ENCODE measurements at places on chromosomes 7 and 10.

DNA sequence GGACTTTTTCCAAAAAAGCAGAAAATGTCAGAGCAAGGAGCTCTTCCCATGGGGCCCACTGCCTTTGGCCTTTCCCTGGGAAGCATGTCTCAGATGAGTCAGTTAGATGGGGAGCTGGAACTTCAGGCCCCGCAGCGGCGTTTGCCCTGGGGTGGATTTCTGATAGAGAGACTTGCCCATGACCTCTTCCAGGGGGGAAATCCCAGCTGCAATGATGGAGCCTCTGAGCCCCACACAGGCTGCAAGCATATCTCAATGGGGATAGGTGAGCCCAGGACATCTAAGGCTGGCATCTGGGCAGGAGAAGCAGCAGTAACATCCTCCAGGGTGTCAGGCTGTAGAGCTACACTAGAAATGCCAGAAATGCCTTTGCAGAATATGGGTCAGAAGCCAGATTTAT is 269.2 kb upstream of the TCERG1L start:
- no peak for DNase-seq

DNA sequence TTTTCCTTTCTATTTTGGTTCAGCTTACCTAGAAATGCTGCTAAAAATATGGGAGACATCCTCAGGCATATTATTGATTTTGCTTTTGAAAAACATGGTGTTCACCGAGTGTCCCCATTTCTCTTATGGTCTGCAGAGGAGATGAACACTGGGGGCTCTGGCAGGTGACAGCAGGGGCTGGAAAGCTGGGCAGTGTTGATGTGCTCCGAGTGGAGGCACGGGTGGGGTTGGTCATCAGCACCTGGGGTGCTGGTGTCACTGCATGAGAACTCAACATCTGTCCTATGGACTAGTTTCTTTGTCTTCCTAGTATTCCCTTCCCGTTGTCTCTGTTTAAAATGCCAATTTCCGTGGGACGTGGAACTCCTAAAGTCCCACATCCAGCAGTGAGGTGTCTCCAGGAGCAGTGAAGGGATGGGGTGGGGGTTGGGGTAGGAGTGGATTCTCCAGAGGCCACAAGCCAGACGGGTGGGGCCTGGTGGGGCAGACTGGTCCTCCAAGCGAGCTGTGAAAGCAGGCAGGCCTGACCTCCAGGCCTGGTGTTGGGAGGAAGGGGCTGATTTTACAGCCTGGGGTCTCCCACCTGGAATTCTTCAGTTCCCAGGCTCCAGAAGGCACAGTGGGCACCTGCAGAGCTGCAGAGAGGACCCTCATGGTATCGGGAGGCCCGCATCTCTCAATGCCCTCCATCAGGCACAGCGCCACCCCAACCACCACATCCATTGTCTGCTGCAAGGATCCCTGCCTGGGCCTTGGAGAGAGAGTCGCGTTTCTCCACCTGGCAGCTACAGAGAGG is 24.4 kb downstream of the ZNF775 start:
- no peak for DNase-seq

DNA sequence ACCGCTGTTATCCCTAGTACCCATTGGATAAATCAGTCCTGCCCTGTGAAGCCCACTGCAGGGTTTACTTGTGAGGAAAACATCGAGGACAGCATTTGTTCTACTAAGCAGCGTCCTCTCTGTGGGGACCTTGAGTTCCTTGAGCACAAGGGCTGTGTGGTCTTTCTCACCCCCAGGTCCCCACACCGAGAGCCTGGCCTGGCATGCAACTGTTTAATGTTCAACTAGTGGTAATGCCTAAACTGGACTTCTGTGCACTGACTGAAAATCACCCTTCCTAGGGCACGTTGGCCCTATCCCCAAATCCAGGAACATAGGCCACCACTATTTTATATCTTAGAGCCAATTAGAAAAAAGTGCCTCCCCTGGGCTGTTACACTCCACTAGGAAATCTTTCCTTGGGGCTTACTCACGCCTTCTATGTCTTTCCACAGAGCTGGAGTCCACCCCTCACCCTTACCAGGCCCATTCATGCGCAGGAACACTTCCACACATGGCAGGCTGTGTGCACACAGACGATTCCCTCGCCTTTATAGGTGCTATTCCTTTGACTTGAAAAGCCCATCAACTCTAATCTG is 1.7 kb upstream of the TMEM213 start:
- no peak for DNase-seq

DNA sequence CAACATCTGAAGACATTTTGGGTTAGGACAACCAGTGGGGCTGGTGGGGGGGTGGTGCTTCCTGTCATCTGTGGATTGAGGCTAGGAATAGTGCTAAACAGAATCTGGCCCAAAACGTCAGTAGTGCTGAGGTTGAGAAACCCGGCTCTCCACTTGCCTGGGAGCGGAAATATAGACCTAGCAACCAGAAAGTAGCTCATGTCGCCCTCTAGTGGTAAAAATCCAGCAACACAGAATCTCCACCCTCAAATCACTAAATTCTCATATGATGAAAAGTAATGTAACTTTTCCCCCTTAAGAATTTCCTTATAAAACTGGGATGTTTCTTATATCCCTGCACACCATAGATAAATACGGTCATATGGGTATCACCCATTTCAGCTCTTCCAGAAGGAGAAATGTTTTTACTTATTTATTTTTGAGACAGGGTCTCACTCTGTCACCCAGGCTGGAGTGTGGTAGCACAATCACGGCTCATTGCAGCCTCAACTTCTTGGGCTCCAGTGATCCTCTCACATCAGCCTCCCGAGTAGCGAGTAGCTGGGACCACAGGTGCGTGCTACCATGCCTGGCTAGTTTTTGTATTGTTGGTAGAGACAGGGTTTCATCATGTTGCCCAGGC is 34.4 kb downstream of the ZC3HAV1 start:
- peak; percentile 78 for DNase-seq

- peak; percentile 60 for DNase-seq
These were observed 29.4 kb downstream of the PHTF2 start for GRCh38 chr7:77827999-77828398.

- no peak for DNase-seq
These were observed 81.6 kb upstream of the SAMD8 start for GRCh38 chr10:75029857-75030256.

GRCh38 chr10:69744971-69745370 is 56.7 kb upstream of the COL13A1 start:
- DNase-seq: no peak

DNA sequence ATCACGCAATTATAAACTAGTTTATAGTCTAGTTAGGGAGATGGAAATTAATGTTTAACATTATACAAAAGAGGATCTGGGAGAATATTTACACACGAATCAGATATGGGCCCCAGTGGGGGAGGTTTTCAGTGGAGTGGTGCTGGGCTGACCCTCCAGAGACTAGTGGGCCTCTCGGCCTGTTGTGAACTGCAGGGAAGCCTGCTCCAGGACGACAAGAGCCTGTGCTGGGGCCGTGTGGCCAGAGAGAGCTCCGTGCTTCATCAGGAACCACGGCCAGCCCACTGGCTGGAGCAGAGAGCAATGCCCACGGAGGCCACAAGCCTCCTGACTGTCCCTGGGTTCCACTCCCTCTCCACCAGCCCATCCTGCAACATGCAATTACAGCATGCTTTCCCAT is 11.3 kb upstream of the ESYT2 start:
- DNase-seq: no peak

- no peak for DNase-seq
These were observed 93.6 kb upstream of the IL6 start for GRCh38 chr7:22633286-22633953.

DNA sequence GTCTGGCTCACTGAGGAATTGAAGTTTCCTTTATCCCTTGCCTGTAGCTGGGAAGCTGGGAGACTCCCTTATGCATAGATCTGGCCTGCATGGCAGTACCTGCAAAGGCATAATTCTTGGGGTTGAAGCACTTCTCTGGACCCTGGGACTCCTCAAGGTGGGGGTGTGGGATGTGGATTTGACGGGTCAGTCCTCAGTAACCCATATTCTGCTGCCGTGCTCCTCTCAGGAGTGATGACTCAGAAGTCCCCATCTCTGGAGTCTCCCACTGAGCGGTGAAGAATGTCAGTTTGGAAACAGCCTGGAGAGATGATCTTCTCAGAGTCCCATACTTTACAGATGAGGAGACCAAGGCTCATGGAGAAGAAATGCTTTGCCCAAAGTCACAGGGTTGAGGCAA is 49.0 kb downstream of the SORCS3 start:
- DNase-seq: no peak

DNA sequence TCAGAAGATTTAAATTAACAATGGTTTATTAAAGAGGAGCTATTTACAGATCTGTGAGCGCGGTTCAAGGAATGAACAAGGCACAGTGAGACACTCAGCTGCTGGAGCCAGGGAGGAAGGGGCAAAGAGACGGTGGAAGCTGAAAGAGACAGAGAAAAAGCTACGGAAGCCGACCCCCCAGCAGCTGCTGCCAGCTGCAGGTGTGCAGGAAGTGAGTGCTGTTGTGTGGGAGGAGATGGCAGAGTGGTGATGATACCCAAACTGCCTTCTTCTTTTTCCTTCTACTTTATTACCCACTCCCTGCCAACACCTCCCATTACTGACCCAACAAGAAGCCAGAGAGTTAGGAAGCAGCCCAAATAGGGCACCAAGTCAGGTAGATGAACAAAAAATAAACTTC is 41.9 kb upstream of the MBL2 start:
- DNase-seq: peak; percentile 0

GRCh38 chr7:98360221-98361130 is 40.4 kb downstream of the BAIAP2L1 start:
- no peak for DNase-seq

DNA sequence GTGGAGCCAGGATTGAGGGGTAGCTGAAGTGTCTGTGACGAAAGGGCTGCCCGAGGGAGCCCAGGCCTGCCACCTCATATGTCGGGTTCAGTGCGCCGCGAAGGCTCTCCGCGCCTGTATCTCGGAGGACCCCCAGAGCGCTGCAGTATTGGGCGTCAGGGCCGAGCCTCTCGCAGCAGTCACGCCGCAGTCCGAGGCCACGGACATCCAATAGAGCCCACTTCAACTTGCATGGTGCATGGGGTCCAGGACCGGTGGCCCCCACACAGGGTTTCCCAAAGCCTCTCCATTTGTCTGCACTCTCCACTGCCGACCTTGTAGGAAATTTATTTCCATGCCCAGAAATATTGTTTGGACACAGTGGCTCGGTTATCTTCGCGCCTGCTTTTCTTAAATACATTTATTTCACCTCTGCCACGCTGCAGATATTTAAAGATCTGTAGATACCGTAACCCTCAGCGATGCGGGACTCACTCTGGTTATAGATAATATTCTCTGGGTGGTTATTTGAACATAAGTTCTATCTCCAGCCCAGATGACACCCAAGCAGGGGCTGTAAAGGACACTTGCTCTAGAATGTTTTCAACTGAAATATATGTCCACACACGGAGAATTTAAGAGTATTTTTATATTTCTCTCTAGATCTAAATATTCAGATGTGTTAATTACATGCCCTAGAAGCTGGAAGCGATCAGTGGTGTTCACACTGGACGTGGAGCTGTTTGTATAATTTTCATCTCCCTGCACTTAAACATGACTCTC is 5.1 kb upstream of the ZNF503 start:
- DNase-seq: no peak

DNA sequence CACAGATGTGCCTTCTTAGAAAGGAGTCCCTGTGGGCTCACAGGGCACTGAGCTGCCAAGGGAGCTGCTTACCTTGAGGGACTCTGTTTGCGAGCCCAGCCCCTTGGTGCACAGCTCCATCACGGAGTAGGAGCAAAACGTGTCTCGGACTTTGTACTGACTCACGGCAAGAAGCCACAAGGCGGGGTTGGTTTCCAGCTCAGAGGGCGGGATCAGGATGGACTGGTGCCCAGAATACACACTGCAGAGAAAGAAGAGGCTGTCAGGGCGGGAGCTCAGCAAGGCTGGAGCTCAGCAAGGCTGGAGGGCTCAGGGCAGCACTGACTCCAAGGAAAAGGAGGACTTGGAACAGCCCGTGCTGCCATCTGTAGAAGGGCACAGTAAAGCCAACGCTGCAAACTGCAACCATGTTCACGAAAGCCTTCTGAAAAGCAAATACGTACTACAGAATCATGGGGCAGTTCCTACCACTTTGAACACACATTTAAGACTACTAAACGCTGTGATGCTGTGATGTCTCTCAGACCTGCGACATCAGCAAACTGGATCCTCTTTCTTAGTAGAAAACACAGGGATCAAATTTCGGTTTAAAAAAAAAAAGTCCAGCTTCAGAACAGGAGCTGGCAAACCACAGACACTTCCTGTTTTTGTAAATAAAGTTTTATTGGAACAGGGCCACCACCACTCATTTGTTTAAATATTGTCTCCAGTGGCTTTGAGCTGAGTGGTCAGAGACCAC is 194.3 kb downstream of the ZMYND11 start:
- DNase-seq: peak; percentile 48

DNA sequence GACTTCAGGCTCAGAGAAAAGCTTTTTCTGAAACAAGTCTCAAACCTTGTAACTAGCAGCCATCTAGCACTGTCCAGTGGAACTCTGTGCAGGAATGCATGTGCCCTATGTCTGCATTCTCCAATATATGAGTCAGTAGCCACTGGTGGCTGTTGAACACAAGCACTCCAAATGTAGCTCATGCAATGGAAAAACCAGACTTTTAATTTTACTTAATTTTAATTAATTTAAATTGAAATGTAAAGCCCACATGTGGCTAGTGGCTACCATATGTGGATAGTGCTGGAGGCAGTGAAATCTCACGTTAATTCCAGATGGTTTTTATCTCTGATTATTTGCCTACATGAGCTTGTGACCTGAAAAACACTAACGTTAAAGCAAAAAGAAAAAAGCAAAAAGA is 225.1 kb downstream of the GATA3 start:
- DNase-seq: no peak

GRCh38 chr10:95401704-95402469 is 111.1 kb upstream of the PDLIM1 start:
- DNase-seq: no peak

- no peak for DNase-seq
These were observed 174.9 kb downstream of the SEC23IP start for GRCh38 chr10:120067427-120067826.

DNA sequence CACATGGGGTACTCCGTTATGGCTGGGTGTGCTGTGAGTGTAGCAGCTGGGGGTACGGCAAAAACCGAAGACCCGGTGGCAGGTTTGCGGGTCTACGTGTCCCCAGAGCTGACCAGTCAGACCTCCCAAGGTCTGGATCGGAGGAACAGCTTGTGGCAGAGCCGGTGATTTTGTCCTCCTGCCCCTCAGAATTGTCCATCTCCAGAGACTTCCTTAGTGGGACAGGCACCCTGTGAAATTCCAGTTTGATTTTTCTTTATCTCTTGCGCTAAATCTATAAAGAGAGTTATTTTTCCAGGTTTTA is 1.0 kb downstream of the EIF3B start:
- no peak for DNase-seq

- no peak for DNase-seq
These were observed 63.5 kb downstream of the FAM53B start for GRCh38 chr10:124680675-124681074.

GRCh38 chr7:140640060-140640637 is 464 bp downstream of the DENND2A start:
- peak; percentile 24 for DNase-seq

- no peak for DNase-seq
These were observed 43.3 kb upstream of the FZD8 start for GRCh38 chr10:35685402-35685801.

DNA sequence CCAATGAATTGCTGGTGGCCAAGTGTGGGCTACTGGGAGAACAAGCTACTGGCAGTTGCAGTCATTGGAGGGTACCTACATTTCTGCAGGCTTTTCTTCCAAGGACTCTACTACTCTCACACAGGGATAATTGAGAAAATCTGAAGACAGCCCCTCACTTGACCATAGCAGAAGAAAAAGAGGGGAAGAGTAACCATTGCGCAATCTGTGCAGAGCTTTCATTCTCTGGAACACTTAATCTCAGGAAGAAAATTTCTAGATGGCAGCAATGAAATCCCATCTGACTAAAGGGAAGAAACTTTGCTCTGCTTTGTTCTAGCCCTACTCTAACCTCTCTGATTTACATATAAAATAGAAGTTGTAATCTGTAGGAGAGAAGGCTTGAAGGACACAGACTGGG is 1239.6 kb upstream of the SORCS1 start:
- no peak for DNase-seq

Data from NCI-H2081 (cell line).